Natural killer cell (primary cell): ENCODE measurements at places on chromosomes 11 and 22. TPM values are rescaled to one million over a fixed set of nuclear protein-coding genes. Genes with fewer than 3 reads are reported as not detected.

FGF3 gene
- not detected for total RNA-seq

GRCh38 chr11:612201-612960 lies 3.4 kb downstream of the IRF7 start:
- no peak overlapping the region for H3K27ac ChIP-seq
- DNase-seq, result peak; percentile 49
- no peaks in the 10 kb centered on the region for H3K27me3 ChIP-seq
- H3K4me1 ChIP-seq, result peaks cover 39% of the 10 kb centered on the region

APBB1 gene
- 67.5 TPM for total RNA-seq

- peaks cover 9% of the 10 kb centered on the region for H3K4me1 ChIP-seq
- H3K36me3 ChIP-seq, result no peaks in the 10 kb centered on the region
- H3K4me3 ChIP-seq, result peak within 1 kb of the TSS; percentile 35
- DNase-seq, result peak; percentile 69
Measured at GRCh38 chr22:36028646-36029405, at the start of gene RBFOX2. TSS of gene RBFOX2 (minus strand) at chr22:36028824. CDS start at chr22:36028425, 399 bp downstream.
